ENCODE measurements at places on chromosomes 2 and 18. TPM values are rescaled to one million over a fixed set of nuclear protein-coding genes. Genes with fewer than 3 reads are reported as not detected.

Gene ALPG
- not detected for total RNA-seq

Gene VAMP8
- 55.7 TPM for total RNA-seq

Gene ANKRD36C
- 62.5 TPM for total RNA-seq

Gene ABCB11
- 0.18 TPM for total RNA-seq

DNA sequence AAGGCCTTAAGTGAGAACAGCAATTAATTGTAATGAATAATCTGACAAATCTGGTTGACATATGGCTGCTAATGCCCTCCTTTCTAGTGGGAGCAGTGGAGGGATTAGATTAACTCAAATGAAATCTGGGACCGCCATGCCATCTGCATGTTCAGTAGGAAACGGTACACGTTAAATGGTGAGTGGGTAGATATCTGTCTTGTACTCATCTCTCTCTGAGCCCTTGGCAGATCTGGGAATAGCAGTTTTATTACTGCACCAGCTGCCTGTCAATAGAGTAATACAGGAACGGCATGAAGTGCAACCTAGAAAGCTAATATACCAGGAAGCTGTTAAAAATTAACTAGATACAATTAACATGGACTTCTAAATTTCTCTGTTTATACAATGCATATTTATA lies 258.8 kb downstream of the GPD2 start:
- no peak for DNase-seq

- DNase-seq, result no peak
These were observed 79.3 kb upstream of the FAM98A start for GRCh38 chr2:33678436-33678835.

- DNase-seq, result no peak
These were observed 117.8 kb upstream of the SMAD2 start for GRCh38 chr18:48048251-48048650.

DNA sequence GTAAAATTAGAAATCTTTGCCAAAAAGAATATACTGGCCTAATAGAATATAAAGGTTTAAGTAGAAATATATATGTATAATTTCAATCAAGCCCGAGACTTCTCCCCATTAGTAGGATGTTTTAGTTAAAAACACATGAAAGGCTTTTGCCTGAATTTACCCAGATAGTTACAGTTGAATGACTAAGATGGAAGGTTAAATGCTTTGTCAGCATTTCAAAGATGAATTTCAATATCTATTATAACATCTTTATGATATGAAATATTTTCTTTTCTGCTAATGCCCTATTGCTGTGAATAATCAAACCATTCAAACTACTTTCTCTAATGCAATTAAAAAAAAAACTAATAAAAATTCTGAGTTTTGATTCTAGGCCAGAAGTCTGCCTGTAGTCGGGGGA lies 18.0 kb upstream of the ABCA12 start:
- DNase-seq, result no peak

DNA sequence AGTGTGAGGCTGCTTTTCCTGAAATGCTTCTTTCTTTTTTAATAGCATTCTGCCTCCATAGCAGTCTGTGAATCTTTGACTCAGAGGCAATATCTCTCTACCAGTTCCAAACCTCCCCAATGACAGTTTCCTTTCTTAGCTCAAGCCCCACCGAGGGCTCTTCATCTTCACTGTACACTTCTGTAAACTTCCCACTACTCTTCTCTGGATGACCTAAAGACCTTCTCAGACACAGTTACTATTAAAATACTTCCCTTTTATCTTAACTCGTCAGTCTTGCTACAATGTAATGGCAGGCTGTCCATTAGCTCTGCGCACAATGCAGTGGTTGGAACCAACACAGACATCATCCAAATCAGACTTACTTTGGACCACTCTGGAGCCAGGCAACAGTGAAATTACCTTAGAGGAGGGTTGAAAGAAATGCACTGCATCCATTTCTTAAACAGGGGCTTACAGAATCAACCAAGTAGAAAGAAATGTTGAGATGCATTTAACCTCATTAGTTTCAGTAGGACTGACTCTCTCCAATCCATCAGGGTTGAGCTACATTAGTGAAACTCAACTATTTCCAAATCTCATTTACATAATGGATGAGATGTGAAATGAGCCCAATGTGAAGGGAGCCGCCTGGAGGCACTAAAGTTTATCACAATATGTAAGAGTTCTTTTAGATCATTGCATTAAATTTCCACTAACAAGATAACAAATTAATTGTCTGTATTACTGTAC lies 343.8 kb downstream of the SETBP1 start:
- no peak for DNase-seq

GRCh38 chr2:40360652-40361051 lies 91.2 kb downstream of the SLC8A1 start:
- DNase-seq, result no peak

- no peak for DNase-seq
These were observed 110.6 kb downstream of the MRO start for GRCh38 chr18:50709193-50709592.

DNA sequence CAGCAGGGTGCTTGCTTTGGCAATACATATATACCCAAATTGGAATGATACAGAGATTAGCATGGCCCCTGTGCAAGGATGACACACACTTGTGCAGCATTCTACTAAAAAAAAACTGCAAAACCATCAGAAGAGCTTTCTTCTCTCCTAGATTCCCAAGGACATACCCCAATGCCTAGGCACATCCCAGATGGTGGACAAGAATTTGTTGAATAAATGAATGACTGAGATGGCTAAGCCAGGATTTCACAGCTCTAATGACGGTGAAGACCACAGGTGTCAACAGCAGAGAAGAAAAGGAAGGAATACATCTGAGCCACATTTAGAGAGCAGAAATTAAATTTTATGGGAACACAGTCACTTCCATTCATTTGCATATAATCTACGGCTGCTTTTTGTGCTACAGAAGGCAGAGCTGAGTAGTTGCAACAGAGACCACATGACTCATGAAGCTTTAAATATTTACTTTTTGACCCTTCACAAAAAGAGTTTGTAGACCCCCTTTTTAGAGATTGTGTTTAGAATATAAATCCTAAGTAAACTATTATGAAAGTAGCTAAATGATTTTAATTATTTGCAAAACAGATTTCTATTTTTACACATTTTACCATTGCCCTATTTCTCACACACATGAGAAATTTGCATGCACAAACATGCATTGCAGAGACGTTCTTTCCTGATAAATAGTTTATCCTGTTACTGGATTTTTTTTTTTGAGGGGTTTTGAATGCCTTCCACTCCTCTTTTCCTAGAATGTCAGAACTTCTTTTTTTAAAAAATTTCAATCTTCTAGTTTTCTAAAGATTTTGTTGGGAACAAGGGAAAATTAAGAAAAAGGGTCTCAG lies 119.0 kb downstream of the PMAIP1 start:
- no peak for DNase-seq

DNA sequence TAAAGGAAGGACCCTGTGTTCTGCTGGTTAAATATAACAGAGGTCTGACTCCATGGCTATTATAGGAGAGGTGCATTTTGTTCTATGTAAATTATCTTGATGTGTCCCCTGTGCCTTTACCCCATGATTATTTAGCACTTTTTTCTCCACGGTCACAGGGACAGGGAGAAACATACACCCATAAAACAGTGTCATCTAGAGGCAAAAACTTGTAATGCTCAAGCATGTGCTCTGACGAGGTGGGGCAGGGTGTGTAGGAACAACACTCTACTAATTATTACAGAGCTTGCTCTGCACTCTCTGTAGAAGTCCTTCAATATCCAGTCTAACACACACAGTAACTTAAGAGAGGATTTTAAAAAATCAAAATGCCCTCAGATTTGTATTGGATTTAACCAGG lies 187.9 kb downstream of the NEDD4L start:
- no peak for DNase-seq

- DNase-seq, result no peak
These were observed 289.7 kb upstream of the KCNJ3 start for GRCh38 chr2:154408786-154409185.

DNA sequence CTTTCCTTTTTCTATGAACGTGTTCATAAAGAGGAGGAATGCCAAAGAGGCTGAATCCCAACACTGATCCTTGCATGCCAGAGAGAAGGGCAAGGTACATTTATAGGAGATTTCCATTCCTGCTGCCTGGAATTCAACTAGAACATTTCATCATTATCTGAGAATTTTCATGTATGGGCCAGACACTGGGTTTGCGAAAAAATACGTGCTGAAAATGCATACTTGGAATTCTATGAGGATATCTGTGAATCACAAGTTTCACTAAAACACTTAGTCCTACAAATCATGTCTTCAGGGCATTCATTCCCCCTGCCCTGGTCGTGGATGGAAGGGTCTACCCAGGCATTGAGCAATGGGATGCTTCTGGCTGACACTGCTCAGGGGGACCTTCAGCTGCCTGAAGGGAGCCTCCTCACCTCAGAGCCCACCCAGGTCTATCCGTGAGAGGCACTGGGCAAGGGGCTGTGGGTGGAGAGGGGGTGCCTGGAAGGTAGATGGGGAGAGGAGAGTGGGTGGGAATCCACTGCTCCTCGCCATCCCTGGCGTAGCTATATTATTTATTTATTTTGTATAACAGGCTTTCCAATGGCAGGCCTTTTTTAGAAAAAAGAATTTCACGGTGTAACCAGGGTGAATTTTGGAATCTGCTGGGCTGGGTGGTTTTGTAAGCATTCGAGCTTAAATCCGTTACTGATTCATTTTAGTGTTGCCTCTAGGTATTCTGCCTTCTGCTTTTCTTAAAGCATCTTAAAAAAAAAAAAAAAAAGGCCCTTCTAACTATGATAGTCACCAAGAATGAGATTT lies 560.6 kb upstream of the ID2 start:
- no peak for DNase-seq

DNA sequence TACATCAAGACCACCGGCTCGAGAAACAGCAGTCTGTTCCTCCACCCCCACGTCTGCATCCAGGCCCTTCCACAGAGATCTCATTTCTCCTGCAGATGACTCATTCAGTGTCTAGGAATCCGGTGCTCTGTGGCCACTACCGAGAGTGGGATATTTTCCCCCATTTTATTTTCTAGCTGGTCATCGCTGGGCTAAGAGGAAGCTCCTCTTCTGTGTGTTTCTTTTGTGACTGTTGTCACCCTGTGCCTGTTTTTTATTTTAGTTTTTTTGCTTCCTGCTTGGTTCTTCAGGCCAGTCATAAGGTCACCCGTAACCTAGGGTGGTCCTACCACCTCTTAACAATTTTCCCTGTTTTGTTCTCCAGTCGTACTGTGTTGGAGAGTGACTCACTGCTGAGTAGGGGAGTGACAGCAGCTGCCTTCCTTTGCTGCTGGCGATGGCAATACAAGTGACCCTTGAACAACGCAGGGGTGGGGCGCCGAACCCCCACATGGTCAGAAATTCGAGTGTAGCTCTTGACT lies 6.7 kb downstream of the RAMP1 start:
- no peak for DNase-seq

DNA sequence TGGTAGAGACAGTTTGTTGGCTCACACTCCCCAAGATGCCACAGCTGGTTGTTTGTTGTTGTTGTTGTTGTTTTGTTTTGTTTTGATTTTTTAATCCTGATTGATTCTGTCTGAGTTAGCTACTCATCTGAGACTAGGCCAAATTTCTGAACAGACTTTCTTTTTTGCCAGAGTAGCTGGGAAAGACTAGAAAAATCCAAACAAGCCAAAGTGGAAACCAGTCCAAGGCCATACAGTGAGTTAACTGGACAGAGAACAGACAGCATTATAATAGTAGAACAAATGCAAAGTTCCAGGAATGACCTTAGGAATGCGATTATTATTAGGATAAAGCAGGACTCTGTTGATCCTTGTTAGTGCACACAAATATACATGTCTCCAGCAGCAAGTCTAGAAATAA lies 43.8 kb upstream of the CYP26B1 start:
- no peak for DNase-seq

Measured in mesothelial cell of epicardium (in vitro differentiated cells).